Activated CD4-positive, alpha-beta T cell treated with anti-CD3 and anti-CD28 coated beads for 36 hours (primary cell): ENCODE measurements at places on chromosomes 5 and 9. TPM values are rescaled to one million over a fixed set of nuclear protein-coding genes. Genes with fewer than 3 reads are reported as not detected.

FOXE1 gene
- total RNA-seq = 0.07 TPM

C5orf22 gene
- 25.2 TPM for total RNA-seq

PFN3 gene
- total RNA-seq = not detected

BICD2 gene
- total RNA-seq = 13.3 TPM

C5orf58 gene
- total RNA-seq = not detected

NNT gene
- 77.5 TPM for total RNA-seq

PCDHGB6 gene
- not detected for total RNA-seq

LURAP1L gene
- not detected for total RNA-seq

IFNA13 gene
- total RNA-seq = not detected

DNA sequence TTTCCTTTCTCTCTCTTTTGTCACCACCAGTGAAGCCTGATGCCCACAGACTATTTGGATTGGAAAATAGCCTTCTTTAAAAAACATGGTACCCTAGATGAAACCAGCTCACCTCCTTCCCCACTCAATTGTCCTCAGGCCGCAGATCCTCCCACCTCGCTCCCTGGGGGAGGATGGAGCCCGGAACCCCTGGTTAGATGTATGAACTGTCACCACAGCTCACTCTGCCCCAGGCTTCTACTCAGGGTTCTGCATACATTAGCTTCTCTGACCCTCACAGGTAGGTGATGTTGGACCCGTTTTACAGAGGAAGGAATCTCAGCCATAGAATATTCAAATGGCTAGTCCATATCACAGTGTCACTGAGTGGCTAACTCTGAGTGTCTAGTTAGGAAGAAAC is 1.8 kb downstream of the MAMDC2 start:
- no peak overlapping the region for H3K27ac ChIP-seq
- H3K36me3 ChIP-seq = no peaks in the 10 kb centered on the region
- peaks cover 8% of the 10 kb centered on the region for H3K4me1 ChIP-seq
- no peak for DNase-seq
- peaks cover 40% of the 10 kb centered on the region for H3K27me3 ChIP-seq

DNA sequence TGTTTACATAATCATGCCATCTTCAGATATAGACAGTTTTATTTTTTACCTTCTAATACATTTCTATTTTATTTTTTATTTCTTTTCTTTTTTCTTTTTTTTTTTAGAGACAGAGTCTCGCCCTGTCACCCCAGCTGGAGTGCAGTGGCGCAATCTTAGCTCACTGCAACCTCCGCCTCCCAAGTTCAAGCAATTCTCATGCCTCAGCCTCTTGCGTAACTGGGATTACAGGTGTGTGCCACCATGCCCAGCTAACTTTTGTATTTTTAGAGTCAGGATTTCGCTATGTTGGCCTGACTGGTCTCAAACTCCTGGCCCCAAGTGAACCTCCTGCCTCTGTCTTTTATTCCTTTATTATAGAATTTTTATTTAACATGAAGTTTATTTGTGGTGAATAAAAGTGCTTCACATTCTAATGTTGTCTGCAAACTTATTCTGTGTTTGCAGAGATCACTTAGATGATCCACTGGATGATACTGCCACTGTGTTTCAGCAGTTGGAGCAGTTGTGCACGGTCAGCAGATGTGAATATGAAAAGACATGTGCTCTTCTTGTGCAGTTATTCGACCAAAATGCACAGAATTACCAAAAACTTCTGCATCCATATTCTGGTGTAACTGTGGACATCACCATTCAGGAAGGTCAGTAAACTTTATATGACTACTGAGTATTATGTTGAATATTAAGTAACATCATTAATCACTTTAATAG is 62.2 kb downstream of the RANBP17 start:
- no peaks in the 10 kb centered on the region for H3K27me3 ChIP-seq
- no peaks in the 10 kb centered on the region for H3K36me3 ChIP-seq
- no peak overlapping the region for H3K27ac ChIP-seq
- no peak for DNase-seq
- H3K4me3 ChIP-seq = no peak overlapping the region

DNA sequence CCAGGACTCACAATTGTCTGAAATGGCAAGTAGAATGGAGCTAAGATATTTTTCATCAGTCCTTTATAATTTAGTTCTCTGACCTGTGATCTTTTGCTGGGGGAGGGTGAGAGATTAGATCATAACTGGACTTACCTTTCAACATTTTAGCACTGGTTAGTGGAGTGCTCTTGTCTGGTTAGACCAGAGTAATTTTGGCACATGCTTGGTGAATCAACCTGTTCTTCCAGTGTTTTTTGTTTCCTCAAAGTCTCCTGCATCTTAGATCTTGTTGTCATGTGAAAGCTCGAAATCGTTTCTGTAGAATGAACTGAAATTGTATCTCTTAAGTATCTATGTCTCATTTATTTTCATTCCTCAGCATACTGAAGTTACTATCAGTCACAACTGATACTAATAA is 122.4 kb downstream of the TLE4 start:
- no peak overlapping the region for H3K4me3 ChIP-seq
- no peak overlapping the region for H3K27ac ChIP-seq

DNA sequence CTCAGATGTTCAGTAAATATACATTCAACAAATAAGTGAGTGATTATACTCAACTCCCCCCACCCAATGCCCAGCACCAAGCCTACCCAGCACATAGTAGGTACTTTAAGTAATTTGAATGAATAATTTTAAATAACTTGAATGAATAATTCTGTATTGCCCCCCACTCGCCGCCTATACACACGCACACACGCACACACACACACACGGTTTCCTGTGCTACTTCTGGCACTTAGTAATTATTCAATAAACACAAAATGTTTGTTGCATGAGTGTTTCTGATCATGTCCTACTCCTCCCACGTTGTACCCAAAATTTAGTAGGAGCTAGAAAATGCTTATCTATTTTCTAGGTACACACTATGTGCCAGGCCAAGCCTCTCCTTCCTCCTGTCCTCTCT is 16.2 kb downstream of the PCDH12 start:
- H3K27me3 ChIP-seq = no peaks in the 10 kb centered on the region
- H3K27ac ChIP-seq = no peak overlapping the region
- H3K36me3 ChIP-seq = peaks cover 14% of the 10 kb centered on the region
- no peak overlapping the region for H3K4me3 ChIP-seq
- no peak for DNase-seq

GRCh38 chr5:66621146-66621545 is 25.0 kb downstream of the MAST4 start:
- H3K27me3 ChIP-seq = peaks cover 10% of the 10 kb centered on the region
- peaks cover 15% of the 10 kb centered on the region for H3K4me1 ChIP-seq
- H3K27ac ChIP-seq = no peak overlapping the region
- H3K36me3 ChIP-seq = no peaks in the 10 kb centered on the region

GRCh38 chr5:143494162-143494561 is 90.7 kb upstream of the NR3C1 start:
- no peak overlapping the region for H3K4me3 ChIP-seq
- no peaks in the 10 kb centered on the region for H3K36me3 ChIP-seq
- H3K4me1 ChIP-seq = no peaks in the 10 kb centered on the region
- no peaks in the 10 kb centered on the region for H3K27me3 ChIP-seq
- H3K27ac ChIP-seq = no peak overlapping the region

- H3K4me1 ChIP-seq = peaks cover 23% of the 10 kb centered on the region
- no peaks in the 10 kb centered on the region for H3K27me3 ChIP-seq
- H3K27ac ChIP-seq = peak overlapping the region; percentile 3
- DNase-seq = no peak
- H3K36me3 ChIP-seq = peaks cover 6% of the 10 kb centered on the region
- H3K4me3 ChIP-seq = no peak overlapping the region
These were observed 314.1 kb upstream of the PTGER4 start for GRCh38 chr5:40365342-40366330.

GRCh38 chr9:98327249-98327561 is 71.8 kb upstream of the TBC1D2 start:
- H3K4me1 ChIP-seq = peaks cover 4% of the 10 kb centered on the region
- DNase-seq = no peak
- H3K27ac ChIP-seq = no peak overlapping the region
- H3K36me3 ChIP-seq = no peaks in the 10 kb centered on the region
- peaks cover 6% of the 10 kb centered on the region for H3K27me3 ChIP-seq

DNA sequence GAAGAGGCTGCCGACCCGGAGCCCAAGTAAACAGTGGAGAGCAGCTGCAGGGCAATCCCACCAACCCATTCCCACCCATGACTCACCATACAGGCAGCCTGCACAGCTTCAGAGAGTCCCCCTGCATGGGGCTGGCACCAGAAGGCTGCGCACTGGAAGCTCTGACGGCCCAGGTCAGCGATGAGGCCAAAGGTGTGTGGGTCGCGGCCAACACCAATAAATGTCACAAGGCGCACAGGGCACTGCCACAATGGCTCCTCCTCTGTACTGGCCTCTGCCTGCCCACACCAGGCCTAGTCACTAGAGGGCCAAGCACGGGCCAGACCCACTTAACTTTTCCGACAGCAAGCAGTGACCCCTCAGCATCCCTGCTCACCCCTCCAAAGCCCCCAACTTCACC is 3.0 kb upstream of the SRA1 start:
- DNase-seq = no peak
- H3K4me1 ChIP-seq = peaks cover 33% of the 10 kb centered on the region

- H3K27me3 ChIP-seq = no peaks in the 10 kb centered on the region
- no peak overlapping the region for H3K4me3 ChIP-seq
- peaks cover 10% of the 10 kb centered on the region for H3K4me1 ChIP-seq
- H3K36me3 ChIP-seq = peaks cover 40% of the 10 kb centered on the region
- H3K27ac ChIP-seq = peak overlapping the region; percentile 7
These were observed 48.1 kb downstream of the DIAPH1 start for GRCh38 chr5:141570655-141571054.

GRCh38 chr9:126699401-126699881 is 85.7 kb downstream of the LMX1B start:
- DNase-seq = no peak
- H3K27me3 ChIP-seq = peaks cover 23% of the 10 kb centered on the region
- no peak overlapping the region for H3K27ac ChIP-seq

DNA sequence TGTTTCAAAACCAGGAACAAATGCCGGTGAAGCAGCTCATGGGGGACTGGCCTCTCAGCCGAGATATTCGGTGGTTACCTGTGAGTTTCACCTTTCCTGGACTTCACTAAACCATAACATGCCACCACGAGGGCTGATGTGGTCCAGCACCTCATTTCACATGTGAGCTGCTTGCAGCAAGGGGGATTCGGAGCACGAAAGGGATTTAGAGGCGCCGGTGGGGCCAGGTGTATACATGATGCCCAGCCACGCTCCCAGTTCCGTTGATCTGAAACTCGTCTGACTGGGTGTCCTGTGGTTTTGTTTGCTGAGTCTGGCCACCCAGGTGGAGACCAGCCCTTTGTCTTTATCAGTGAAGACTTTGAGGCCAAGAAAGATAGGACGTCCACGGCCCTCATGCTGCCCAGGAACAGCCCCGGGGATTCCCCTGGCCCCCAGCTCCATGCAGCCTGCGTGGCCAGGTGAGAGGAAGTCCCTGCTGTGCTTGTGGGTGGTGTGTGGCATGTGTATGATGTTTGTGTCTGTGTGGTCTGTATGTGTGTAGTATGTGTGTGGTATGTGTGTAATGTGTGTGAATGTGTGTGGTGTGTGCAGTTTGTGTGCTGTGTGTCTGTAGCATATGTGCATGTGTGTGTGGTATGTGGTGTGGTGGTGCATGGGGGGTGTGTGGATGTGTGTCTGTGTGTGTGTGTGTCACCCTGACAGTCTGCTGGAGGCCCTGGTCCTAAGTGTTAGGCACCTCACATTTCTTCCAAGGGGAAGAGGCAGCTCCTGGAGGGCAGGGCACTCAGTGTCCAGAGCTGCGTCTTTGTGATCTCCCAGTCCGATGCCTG is 23.4 kb downstream of the PHF2 start:
- H3K4me3 ChIP-seq = no peak overlapping the region
- no peaks in the 10 kb centered on the region for H3K27me3 ChIP-seq
- no peak overlapping the region for H3K27ac ChIP-seq
- H3K36me3 ChIP-seq = peaks cover 5% of the 10 kb centered on the region
- H3K4me1 ChIP-seq = peaks cover 53% of the 10 kb centered on the region
- DNase-seq = no peak

- H3K36me3 ChIP-seq = no peaks in the 10 kb centered on the region
- H3K4me1 ChIP-seq = peaks cover 24% of the 10 kb centered on the region
- H3K27me3 ChIP-seq = peaks cover 62% of the 10 kb centered on the region
- H3K27ac ChIP-seq = peak overlapping the region; percentile 37
- H3K4me3 ChIP-seq = peak overlapping the region; percentile 81
- peak; percentile 82 for DNase-seq
These were observed 1.6 kb downstream of the TSLP start for GRCh38 chr5:111072949-111073682.

GRCh38 chr9:1005043-1005667 is 28.7 kb downstream of the DMRT3 start:
- H3K36me3 ChIP-seq = no peaks in the 10 kb centered on the region
- H3K4me1 ChIP-seq = peaks cover 2% of the 10 kb centered on the region
- DNase-seq = peak; percentile 27
- H3K27ac ChIP-seq = no peak overlapping the region
- peaks cover 35% of the 10 kb centered on the region for H3K27me3 ChIP-seq

DNA sequence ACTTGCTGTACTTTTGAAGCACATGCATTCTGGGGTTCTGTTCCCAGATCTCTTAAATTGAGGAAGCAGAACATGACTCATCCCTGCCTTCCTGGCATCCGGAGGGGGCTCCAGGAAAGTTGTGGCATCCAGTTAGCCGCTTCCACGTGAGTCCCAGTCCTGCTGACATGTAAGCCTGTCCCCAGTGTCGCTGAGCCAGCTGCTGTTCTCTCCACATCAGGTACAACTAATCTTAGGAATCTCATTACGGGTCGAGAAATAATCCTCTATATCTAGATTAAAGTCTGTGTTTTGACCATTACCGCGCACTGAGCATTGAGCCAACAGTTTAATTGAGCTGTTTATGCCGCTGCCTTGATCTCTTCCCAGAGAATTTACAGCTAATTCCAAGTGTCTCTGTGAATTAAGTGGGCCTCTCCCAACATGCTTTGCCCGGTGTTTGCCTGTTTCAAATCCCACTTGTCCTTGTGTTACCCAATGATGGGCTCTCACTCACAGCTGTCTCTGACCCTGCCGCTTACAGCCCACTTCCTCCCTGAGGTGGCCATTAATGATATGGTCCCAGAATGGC is 10.5 kb upstream of the SHB start:
- no peak overlapping the region for H3K27ac ChIP-seq
- no peak overlapping the region for H3K4me3 ChIP-seq
- peaks cover 16% of the 10 kb centered on the region for H3K27me3 ChIP-seq
- no peaks in the 10 kb centered on the region for H3K4me1 ChIP-seq
- no peaks in the 10 kb centered on the region for H3K36me3 ChIP-seq

- H3K4me1 ChIP-seq = peaks cover 19% of the 10 kb centered on the region
- H3K4me3 ChIP-seq = no peak overlapping the region
- DNase-seq = peak; percentile 86
- peak overlapping the region; percentile 91 for H3K27ac ChIP-seq
- H3K36me3 ChIP-seq = peaks cover 4% of the 10 kb centered on the region
These were observed 110.3 kb upstream of the PTCH1 start for GRCh38 chr9:95626885-95627558.
